Stimulated activated CD4-positive, alpha-beta T cell treated with anti-CD3 and anti-CD28 coated beads, Interleukin-1b, Interleukin-23, amount 100 ng/mL, for 48 hours (primary cell): ENCODE measurements at places on chromosomes 5 and 9.

DNA sequence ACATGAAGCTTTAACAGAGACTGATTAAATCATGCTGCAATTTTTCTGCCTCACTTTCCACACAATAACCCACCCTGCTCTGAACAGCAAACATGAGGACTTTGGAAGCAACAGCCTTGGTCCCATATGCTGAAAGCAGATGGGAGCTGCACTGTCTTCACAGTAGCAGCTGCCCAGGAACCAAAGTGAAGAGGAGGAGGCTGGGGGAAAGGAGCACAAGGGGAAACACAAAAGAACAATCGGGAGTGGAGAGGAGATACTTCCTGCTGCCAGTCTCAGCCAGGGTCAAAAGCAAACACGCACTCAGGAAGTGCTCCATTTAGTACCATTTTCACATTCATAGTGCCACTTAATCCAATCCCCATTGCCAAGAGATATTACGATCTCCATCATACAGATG lies 183.3 kb upstream of the PUM3 start:
- DNase-seq = no peak

GRCh38 chr5:111781200-111781599 lies 24.2 kb upstream of the NREP start:
- DNase-seq = no peak

DNA sequence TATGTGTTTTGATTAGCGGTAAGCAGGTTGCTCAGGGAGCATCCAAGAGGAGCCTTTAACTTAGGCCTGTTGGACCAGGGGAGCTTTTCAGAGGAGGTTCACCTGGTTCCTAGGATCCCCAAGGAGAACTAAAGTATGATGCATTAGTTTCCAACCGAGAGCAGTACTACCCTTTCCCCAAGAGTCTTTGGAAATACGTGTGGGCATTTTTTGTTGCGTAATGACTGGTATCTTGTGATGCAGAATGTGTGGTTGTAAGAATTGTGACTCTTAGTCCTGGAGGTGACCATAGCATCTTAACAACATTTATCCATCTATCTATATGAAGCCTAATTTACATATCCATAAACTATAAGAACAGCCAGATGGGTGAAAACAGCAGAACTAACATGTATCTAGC lies 11.0 kb downstream of the CFAP95 start:
- no peak for DNase-seq

DNA sequence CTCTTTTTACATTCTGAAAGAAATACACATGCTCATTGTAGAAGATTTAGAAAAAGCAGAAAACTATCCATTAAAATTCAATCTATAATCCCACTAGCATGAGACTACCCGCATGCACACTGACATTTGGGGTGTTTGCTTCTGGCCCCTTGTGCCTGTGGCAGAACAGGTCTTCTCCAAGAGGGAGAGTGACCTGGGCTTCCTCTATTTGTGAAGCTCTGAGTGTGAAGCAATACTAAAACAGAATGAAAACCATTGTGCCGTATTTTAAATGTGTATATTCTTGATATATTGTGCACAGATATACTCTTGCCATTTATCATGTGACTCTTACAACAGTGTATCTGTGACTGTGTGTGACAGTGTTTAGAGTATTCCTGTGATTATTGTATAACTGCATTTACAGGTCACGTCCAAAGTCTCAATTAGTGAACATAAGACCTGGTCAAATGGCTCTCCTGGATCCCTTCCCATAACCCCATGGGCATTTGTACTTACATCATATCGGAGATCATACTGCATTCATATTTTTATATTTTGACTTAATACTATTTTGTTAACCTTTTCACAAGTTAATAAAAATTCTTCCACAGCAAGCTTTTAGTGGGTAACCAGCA lies 14.7 kb upstream of the CPEB4 start:
- no peak for DNase-seq

DNA sequence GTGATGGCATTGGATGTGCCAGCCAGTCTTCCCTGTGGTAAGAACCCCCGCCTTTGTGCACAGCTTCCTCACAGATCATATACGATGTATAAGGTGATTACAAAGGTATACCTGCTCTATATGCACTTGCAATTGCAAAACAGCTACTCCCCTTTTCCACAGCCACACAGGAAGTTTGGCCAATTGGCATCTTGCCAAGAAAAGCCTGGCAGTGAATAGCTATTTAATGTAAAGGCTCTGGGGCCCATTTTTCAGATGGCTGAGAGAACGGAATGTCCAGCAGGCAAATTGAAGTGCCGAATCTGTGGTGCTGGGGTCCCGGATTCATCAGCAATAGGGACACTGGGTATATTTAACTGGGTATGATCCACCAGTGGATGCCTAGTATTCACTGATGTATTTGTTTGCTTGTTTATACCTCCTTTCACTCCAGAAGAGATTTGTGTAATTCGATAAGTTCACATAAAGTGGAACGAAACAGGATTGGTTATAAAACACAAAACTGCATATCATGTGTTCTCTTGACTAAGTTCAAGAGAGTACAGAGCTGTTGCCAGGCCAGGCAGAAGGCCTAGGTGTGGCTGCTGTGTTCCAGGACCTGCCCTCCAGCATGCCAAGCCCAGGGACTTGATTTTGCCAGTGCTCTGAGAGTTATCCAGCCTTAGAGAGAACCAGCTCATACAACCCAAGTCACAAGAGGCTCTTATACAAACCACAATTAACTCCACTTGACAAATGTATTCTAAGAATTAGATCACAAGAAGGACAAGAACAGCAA lies 27.7 kb upstream of the GABRP start:
- no peak for DNase-seq

DNA sequence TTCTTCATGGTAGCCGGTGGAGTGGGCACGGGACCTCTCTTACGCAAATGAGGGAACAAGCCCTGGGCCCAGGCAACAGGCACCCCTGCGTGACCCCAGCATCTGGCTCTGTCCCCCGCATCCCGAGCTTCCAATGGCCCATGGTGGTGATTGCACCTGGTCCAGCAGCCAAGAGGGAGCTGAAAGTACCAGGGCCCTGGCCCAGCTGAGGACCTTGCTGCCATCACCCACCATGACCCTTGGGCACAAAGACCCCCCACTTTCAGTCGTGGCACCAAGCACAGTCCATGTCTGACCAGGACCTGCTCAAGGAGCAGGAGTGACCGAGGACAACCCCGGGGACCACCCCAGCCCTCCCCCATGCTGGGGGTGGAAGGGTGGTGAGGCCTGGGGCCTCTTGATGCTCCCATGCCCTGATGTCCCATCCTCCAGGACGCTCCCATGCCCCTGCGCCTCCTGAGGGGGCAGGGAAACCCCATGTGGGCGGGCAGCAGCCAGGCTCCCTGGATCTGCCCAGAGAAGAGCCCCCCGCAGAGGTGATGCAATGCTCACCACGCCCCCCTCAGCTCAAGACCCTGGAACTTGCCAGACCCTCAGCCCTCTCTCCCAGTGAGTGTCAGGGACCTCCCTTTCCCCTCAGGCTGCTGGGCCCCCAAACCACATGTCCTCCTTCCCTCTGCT lies 123.9 kb downstream of the ADAMTS2 start:
- DNase-seq = no peak

DNA sequence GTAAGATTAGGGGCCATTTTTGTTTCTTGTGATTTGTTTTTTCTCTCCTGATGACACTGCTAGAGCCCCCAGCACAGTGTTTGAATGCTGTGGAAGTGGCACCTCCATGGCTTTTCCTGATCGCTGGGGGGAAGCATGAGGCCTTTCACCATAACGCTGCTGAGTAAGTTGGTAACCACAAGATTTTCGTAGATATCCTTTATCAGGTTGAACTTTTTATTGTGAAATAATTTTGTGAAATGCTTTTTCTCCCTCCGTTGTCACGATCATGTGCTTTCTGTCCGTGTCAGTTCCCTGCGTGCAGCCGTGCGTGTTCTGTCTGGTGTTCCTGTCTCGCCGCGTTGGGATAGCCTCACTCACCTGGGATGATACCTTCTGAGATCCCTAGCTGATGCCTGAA lies 59.4 kb downstream of the EHMT1 start:
- no peak for DNase-seq

DNA sequence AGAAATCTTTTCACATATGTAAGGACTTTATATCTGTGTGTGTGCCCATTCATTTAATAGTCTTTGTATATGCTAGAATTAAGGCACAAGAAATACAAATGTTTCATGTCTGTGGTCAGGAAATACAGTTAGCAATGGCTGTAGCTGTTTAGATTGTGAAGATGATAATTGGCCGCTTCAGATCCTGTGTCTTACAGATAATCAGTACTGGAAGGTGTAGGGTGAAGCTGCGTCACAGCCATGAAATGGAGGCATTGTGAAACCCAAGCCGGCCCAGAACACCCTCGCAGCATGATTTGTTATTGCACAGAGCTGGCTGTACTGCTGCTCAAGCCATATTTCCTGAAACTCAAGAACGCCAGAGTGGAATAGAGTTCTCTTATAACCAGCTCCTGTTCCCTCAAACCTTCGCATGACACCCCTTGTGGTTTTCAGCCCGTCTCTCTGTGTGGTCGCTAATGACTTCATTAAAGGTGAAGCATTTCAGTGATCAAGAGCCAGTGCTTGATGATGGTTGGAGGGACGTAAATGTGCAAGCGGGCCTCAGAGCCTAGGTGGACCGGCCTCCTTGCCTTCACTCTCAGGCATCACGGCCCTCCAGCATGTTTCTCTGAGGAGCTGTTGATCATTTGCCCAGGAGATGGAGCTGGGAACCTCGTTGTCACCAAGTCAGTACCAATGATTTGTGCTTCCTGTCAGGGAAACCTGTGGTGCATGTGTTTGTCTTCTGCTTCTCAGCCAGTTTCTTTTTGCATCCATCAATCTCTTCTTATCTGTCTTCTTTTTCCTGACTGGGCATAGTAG lies 80.1 kb downstream of the F2RL2 start:
- peak; percentile 72 for DNase-seq

GRCh38 chr9:129442803-129443511 lies 177.9 kb downstream of the C9orf50 start:
- DNase-seq = no peak

DNA sequence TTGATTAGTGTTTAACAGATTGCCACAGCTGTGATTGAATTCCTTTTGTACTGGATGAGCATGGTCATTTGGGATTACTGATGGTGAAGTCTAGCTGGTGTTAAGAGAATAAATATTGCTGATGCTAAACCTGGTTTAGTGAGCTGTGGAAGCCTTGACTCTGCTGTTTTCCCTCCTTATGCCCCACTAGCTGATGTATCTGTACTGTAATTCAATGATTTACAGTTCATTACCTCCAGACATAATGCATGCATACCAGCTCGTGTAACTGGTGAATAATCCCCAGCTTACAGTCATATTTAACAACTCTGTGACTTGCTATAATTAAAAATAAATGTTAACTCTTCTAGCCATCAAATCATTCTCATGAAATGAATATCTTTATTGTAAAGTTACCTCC lies 1.7 kb upstream of the CMYA5 start:
- no peak for DNase-seq

- DNase-seq = no peak
Observed at GRCh38 chr5:10278658-10279279, 28.7 kb downstream of the CCT5 start.

- no peak for DNase-seq
Observed at GRCh38 chr5:102077920-102078319, 218.2 kb downstream of the SLCO4C1 start.
